DMS153 (cell line): ENCODE measurements at places on chromosomes 11 and 22.

GRCh38 chr11:68273026-68273738 lies 1.4 kb upstream of the C11orf24 start:
- no peak for DNase-seq

GRCh38 chr11:36583667-36584066 lies 10.6 kb upstream of the IFTAP start:
- no peak for DNase-seq

- no peak for DNase-seq
Observed at GRCh38 chr11:119103793-119104192, 2.1 kb upstream of the DPAGT1 start.

DNA sequence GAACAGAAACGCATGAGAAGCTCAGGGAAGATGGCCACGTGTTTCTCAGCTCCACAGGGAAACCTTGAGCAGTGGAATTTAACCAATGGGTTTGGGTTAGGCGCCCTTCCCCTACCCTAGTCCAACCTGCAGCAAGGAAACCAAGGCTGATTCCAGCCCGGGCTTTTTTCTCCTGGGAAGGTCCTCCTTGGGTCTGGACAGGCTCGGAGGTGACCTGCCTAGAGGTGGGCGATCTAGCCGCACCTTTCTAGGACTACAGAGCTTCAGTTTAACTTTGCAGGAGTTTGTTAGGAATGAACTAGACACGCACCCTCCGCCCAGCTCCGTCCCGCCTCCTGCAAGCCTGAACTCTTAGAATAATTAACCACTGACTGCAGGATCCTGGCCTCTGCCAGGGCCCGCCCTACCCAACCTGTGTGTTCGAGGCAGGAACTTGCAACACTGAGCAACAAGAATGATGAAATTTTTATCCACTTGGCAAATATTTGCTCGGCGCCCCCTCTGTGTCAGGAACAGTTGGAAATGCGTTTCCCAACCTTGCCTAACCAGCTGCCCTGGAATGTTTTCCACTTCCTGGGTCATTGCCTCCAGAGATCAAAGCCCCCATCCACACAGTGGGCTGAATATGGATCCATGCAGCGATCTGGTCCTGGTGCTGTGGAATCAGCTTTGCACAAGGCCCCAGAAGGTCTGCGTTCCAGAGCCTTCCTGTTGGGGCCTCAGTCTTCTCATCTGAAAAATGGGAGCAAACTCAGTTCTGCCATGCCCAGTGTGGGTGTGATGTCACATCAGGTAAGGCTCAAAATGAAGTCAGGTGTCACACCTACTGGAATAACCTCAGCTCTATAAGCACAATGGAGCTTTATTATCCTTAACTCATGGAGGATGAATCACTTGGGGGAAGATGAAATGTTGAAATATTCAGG lies 13.3 kb downstream of the MPST start:
- no peak for DNase-seq

DNA sequence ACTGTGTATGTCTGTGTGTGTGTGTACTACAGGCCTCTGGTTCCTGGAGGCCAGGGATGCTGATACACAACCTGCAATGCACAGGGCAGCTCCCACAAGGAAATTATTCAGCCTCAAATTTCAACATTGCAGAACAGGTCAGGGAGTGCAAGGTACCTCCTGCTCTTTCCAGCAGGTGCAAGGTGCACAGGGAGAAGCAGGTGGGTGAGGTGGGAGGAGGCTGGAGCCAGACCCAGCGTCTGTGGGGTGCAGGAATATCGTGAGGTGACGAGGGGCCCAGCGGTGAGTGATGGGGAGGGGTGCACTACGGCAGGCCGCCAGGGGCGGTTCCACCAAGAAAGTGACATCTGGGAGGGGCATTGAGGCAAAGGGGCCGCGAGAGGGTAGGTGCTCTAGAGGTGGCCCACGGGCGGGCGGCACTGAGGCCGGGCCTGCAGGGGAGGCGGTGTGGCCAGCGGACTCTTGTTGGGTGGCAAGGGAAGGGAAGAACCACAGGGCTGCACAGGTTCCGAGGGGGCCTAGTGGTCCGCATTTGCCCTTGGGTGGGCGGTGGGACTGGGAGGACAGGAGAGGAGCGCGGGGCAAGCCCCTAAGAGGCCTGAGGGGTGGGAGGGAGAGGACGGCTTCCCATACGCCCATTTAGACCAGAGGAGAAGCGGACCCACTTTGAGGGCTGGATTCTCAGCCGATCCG lies 21.6 kb downstream of the DGCR6L start:
- no peak for DNase-seq

DNA sequence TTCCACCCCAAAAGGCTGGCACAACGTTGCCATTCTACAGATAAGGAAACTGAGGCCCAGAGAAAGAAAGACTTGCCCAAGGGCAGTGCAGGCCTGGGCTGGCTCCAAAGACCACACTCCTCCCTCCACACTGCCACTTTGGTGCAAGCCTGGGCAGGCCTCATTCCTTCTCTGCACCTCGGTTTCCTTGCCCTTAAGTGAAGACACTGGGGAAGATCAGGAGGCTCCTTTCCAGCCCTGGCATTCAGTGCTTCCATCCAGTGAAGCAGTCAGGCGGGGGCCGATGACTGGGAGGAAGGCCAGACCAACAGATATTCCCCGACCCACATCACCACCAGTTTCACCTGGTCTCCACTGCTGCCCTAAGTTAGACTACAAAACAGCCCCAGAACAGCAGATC lies 18.3 kb upstream of the TCF20 start:
- no peak for DNase-seq

DNA sequence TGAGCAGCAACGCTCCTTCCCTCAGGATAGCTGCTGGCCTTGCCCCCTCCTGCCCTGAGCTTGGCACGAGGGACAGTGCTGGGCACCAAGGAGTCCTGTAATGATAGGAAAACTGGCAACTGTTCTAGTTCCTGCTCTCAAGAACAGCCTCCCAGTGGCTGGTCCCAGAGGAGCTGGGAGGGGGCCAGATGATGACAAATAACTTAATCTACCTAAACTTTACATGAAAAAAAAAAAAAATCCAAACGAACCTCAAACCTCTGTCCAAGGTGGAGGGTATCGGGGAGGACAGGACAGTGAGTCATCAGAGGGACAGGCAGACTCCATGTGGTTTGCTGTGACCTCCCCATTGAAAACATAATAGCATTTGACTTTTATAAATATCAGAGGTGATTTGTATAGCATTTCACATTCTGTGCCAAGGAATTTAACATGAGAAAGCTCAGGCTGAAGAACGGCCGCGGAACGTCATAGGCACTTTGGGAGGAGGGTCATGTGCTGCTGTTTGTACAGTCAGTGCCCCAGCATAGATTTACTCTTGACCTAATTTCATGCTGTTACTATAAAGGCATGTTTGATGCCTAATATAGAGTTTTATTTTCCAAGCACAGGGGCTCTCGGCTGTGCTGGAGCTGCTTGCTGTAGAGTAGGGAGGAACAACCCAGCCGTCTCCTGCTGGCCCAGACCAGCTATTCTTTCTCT lies 98.2 kb upstream of the NNMT start:
- no peak for DNase-seq

- no peak for DNase-seq
Observed at GRCh38 chr22:48902001-48902869, 925.4 kb downstream of the BRD1 start.

GRCh38 chr11:93279851-93280347 lies 50.6 kb upstream of the DEUP1 start:
- peak; percentile 93 for DNase-seq

DNA sequence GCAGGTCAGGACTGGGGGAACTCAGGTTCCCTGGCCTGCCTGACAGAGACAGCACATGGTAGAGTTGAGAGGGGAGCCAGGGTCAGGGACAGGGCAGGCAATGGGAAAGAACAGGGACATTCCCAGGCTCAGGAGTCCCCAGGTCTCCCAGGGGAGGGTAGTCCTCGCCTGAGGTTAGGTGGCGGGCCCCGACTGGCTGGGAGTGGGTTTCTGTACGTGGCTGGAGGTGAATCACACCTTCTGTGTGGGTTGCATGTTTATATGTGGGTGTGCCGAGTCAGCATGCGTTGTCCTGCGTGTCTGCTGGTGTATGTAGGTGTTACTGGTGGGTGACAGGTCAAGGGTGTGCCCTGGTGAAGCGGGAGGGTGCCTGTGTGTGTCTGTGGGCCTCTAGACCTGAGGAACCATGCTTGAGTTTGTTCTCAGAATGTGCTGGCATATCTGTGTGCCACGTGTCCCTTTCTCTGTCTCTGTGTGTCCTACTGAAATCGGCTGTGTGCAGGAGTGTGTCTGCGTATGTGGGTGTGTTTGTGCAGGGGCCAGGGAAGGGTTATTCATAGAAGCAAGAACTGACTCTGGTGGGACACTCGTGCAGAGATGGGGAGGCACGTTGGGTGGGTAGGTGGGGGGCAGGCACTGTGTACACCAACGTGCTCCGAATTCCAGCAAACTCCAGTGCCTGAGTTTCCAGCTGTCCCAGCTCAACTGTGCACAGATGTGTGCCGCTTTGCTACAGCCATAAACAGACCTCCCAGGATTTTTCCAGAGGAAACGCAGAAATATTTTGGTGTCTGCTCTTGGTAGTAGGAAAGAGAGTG lies 23.8 kb upstream of the OAF start:
- DNase-seq, result no peak

DNA sequence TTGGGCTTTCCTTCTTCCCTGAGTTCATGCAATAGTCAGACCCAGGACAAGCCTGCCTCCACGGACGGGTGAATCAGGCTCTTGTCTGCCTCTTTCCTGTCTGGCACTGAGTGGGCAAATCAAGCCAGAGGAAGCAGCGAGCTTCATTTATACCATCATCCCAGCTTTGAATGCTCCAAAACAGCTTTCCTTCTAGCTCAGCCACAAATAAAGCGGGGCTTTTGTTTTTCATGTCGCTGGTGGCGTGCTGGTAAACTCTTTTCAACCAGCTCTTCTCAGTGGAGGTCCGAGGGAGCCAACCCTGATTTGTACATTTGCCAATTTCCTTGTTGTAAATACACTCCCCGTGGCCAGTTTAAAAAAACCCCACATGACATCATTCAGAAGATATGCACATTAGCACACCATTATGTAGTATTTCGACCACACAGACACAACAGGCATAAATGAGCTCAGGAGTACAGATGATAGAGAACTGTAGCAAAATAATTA lies 8.6 kb downstream of the C11orf91 start:
- peak; percentile 95 for DNase-seq

- no peak for DNase-seq
Observed at GRCh38 chr11:128749974-128750373, 56.1 kb downstream of the FLI1 start.

DNA sequence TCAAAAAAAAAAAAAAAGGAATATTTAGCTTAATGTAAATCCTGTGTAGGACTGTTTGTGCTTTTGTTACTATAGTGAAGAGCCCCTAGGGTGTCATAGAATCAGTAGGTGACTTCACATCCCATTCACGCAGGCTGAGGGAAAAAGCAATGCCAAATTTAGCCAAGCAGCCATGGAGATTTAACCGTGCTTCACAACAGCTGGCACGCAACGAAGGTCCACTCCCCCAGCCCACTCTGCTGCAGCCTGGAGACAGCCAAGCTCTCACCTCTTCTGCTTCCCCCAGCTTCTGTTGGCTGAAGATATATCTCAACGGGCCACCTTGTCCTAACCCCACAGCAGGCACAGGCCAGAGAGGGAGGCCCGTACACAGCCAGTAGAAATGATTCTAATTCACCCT lies 78.8 kb upstream of the BID start:
- no peak for DNase-seq

DNA sequence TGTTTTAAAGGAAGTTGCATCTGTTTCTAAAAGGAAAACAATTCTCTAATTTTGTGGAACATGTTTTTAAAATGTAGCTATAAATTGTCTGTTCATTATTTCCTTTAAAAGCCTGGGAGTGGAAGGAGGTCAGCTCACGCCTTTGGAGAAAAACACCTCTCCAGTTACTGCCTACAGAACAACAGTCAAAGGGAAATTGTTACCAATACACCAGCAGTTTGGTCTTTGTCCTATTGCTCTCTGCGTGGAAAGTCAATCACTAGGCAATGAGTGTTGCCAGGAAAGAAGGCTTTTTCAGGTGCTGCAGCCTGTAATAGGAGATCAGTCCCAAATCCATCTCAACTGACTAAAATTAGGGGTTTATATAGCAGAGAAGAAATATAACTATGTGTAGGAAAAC lies 22.2 kb downstream of the SVIP start:
- DNase-seq, result peak; percentile 14

GRCh38 chr11:6673523-6674218 lies 9.5 kb downstream of the MRPL17 start:
- DNase-seq, result no peak

DNA sequence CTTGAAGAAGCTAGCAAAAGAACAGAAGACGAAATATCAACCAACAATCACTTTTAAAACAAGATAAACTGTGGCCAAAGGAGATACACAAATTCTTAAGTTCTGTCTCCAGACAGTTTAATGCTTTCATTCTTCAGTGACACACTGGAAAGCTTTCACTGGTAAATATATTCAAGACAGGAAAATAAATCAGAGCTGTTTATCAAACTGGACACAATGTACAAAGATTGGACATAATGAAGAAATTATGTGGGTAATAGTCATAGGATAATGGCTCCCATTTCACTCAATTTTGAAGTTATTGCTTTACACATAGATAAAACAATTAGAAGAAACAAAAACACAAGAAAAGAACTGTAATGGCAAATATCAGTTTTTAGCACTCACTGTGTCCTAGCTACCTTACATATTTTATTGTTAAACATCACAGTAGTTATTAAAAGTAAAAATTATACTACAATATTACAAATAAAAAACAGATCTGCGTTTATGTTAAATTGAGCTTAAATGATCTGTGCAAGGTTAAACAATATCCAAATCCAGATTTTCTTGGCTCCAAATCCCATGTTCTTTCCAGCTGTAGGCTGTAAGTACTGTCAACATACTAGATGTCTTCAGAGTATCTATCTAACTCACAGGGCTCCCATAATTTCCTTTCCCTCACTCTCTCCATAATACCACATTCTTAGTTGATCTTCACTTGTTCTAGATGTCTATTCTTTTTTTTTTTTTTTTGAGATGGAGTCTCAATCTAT lies 38.6 kb upstream of the NOX4 start:
- DNase-seq, result no peak

GRCh38 chr22:39290724-39291161 lies 28.7 kb downstream of the RPL3 start:
- DNase-seq, result no peak

DNA sequence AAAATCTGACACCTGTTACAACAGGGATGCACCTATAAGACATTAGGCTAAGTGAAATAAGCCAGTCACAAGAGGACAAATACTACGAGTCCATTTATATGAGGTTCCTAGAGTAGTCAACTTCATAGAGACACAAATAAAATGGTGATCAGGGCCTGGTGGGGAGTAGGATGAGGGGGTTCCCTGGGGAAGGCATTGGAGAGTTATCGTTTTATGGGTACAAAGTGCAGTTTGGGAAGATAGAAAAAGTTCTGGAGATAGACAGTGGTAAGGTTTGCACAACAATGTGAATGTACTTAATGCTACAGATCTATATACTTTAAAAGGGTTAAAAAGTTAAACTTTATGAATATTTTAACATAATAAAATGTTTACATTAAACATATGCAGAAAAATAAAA lies 31.4 kb upstream of the B3GNT6 start:
- DNase-seq, result no peak

- peak; percentile 28 for DNase-seq
Observed at GRCh38 chr11:73321604-73322381, 13.7 kb downstream of the ARHGEF17 start.
